DMS153 (cell line): ENCODE measurements at places on chromosomes 4 and X.

DNA sequence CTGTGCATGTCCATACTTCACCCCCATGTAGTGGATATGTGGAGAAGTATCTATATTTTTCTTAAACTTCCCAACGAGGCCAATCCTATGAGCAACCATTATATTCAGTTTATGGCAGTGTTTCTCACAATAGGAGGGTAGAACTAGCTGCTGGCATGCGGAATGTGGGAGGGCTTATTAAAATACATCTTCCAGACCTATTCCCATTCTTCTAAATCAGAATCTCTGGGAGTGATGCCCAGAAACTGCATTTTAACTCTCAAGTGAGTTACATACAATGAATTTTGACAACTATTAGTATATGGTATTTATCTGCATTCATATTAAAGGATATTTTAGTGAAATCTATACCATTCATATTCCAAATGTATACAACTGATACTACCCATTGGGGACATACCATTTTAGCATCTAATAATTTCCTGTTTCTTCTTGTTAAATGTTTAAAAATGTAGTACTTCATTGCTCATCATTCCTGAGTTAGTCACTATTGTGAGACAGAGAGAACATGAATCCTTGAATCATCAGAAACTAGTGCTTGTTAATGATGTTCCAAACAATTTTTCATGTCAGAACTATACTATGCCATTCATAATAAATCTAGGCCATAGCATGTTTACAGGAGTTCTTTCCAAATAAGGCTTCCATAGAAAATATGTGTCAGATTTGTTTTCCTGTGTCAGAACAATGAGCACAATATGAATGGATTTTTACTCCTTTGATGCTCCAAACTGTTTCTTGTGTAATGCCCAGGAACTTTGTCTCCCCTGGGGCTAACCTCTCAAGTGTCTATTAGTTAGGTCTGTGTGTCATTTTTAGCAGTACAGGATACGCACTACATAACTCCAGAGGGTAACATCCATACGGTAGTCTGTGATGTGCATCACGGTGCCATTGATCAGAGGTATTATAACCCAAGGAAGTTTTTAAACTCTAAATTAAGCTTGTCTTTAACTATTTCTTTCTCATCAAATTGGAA lies 198.8 kb upstream of the BMP3 start:
- no peak for DNase-seq

- no peak for DNase-seq
Measured at GRCh38 chr4:16669036-16669435, 229.4 kb downstream of the LDB2 start.

DNA sequence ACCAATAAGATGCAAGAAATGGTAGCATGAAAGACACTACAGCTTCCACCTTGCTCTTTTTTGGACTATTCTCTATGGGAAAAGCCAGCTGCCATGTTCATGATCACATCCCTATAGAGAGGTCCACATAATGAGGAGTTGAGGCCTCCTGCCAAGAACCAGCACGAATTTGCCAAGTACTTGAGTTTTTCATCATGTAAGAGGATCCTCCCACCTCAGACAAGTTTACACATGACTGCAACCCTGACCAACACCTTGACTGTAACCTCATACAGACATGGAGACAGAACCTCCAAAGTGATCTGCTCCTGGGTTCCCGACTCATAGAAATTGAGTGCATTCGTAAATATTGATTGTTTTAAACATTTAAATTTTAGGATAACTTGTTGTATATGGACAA lies 135.2 kb upstream of the TSPAN5 start:
- no peak for DNase-seq

DNA sequence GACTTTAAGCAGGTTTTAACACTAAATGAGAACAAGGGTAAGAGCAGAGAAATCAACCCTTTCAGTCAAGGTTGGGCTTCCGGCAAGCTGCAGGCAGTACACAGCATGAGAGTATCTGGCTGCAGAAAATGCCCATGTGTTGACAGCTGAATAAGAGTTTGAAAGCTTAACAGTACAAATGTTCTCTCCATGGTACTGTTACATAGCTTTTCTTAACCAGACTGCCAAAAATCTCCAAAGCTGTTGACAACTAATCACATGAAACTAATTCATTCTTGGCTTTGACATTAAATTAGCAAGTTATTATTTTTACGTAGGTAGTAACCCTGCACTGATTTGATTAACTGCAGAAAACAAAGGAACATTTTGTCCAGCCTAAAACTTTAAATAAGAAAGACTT lies 153.5 kb downstream of the SLC10A7 start:
- no peak for DNase-seq

DNA sequence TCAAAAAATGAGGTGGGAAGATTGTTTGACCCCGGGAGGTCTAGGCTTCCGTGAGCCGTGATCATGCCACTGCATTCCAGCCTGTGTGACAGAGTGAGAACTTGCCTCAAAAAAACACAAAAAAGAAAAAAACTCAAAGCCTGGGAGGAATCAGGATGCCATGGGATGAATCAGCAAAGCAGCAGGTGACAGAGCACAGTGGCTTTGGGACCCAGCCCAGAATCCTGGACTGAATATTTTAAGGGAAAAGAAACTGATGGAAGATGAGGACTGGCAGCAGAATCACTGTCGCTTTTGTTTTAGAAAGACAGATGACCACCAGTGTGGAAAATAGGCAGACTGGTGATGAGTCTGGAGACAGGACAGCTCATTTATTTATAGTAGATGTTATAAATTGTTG lies 16.6 kb downstream of the S100G start:
- DNase-seq: no peak

- no peak for DNase-seq
Measured at GRCh38 chr4:6825403-6825802, 42.9 kb downstream of the KIAA0232 start.
